ENCODE measurements at places on chromosomes 6 and 20.
A peak's percentile ranks its signal among the peaks of the same experiment; 100 is the strongest.

DNA sequence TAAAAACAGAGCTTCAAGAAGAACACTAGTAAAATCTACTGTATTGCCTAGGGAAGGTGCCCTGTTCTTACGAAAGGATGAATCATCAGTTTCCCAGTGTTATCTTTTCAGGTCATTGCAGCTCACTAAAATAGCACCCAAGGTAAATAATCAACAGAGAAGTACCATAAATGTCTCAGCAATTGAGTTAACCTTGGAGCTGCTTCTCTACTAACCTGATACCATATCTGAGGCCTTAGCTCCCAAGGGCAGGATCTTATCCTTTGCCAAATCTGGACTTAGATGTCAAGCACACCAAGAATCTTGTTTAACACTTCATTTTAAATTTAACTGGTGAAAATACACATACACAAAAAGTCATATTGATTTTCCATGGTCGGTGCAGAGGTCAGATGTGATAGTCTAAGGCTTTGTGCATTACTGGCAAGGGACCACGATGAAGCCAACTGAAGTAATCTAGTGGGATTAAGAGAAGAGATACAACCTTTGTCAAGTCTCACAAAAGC is 81.5 kb downstream of the EDN1 start:
- peak; percentile 36 for DNase-seq

GRCh38 chr6:133788556-133788955 is 100.4 kb upstream of the TCF21 start:
- DNase-seq, result no peak

- DNase-seq, result no peak
Observed at GRCh38 chr6:154410619-154411072, 54.0 kb upstream of the IPCEF1 start.

DNA sequence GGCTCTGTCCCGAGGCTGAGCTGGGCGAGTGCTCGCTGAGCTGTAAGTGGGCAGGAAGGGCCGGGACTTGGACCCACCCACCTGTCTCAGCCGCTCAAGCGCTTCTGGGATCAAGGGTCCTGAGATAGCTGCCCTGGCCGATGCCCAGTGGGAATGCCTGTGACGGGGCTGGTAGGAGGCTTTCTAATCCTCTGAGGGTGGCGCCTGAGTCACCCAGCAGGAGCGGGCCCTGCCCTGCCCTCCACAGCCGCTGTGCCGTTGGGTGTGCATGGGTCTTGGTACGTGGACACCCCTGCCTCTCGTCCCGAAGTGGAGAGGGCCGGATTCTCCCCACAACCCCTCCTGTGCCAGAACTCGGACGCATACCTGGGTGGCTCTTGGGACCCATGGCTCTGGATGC is 43.1 kb upstream of the GATA5 start:
- no peak for DNase-seq

DNA sequence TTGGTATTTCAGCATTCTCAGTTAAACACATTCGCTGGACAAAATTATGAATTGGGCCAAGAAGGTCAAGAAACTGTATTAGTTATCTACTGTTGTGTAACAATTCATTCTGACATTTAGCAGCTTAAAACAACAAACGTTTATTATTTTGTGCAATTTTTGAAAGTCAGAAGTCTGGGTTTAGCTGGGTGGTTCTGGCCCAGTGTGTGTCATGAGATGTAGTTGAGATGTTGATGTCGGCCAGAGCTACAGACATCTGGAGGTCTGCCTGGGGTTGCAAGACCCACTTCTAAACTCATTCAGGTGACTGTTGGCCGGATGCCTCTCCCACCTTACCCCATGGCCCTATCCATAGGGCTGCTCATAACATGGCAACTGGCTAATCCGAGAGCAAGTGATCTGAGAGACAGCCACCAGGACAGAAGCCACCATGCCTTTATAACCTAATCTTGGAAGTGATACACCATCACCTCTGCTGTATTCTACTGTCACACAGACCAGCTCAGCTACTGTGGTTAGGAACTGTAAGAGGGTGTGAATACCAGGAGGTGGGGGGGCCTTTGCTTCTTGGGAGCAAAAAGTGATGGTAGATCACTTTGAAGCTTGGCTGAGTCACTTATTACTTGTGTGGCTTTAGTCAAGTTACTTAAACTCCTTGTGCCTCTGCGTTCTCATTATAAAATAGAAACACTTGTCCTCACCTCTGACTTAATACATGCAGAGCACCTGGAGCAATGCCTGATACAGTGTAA is 217.0 kb upstream of the MYLIP start:
- DNase-seq, result no peak

- DNase-seq, result no peak
Observed at GRCh38 chr6:45630801-45631200, 253.1 kb upstream of the SUPT3H start.

DNA sequence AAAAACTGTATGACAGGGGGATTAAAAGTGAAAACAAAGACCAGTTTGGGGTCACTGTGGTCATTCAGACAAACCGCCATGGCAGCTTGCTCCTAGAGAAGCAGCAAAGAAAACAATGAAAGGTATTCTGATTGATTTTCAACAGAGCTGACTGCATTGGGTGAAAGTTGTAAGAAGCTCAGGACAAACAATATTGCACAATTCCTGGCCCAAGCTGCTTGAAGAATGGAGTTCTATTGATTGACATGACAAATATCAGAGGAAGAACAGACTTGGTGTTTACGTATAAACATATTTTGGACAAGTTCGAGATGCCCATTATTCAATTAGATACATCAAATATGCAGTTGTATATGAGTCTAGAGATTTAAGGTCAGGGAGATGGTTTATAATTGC is 62.0 kb downstream of the TRIM38 start:
- no peak for DNase-seq

GRCh38 chr6:138540468-138540867 is 41.2 kb upstream of the NHSL1 start:
- no peak for DNase-seq

GRCh38 chr6:91611190-91611589 is 1024.3 kb upstream of the MAP3K7 start:
- no peak for DNase-seq

DNA sequence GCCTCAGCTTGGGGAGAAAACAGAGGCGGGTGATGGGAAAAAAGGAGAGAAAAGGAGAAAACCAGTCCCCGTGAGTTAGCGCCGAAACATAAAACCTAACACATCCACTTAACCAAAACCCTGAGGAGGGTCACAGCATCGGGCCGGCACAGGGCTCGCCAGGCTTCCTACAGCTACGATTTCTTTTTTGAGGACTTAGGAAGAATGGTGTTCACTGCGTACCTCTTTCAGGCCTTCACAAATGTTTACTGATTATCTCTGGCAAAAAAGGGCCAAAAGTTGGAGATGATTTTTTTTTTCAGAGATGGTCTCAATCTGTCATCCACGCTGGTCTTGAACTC is 48.8 kb downstream of the DSTN start:
- DNase-seq, result no peak

DNA sequence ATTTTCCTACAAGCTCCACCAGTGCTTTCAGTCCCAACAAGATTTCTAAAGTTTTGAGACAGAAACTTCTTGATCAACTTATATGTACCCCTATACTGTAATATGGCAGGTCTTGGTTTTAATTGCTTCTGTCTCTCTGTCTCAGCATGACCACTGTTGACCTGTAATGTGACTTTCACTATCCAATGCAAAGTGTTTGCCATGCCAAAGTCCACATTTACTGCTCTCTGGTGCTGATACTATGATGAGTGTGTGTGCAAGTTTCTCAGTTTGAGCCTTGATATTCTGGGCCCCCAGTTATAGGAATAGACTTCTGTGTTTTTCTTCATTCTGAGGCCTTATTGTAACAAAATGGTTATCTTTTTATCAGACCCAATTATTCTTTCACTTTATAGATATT is 45.8 kb downstream of the OR2J2 start:
- DNase-seq, result no peak

DNA sequence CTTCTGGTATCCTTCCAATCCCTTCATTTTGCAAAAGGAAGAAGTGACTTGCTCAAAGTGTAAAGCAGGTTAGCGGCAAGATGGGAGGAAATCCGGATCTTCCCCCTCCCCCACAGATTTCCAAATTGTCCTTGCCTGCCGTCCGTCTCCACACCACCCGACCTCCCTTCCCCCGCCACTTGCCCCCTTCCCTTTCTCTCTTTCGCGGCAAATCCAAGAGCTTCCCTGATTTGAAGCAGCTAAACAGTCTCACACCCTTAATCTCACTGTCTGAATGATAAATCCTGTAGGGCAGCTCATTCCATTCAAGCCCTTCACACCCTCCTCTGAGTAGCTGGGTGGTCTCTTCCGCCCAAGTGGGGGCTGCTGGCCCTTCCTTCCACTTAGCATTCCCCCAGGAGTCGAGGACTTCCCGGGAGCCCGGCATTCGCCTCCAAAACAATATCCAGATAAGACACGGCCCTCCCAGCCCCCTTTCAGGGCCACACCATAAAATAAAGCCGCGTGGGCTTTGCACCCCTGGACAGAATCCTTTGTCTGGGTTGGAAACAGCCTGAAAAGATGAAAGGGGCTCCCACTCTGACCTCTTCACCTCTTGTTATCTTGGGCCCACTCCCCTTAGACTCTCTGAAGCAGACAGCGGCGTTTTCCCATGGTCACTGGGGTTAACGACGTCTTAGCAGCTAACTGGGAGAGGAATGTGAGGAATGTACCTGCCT is 44.0 kb upstream of the PIM1 start:
- DNase-seq, result no peak

- peak; percentile 17 for DNase-seq
Observed at GRCh38 chr6:138431256-138432062, 27.4 kb downstream of the HEBP2 start.

GRCh38 chr6:99603421-99604165 is 3.0 kb upstream of the PRDM13 start:
- peak; percentile 51 for DNase-seq

- no peak for DNase-seq
Observed at GRCh38 chr20:10763112-10763511, 89.3 kb upstream of the JAG1 start.

DNA sequence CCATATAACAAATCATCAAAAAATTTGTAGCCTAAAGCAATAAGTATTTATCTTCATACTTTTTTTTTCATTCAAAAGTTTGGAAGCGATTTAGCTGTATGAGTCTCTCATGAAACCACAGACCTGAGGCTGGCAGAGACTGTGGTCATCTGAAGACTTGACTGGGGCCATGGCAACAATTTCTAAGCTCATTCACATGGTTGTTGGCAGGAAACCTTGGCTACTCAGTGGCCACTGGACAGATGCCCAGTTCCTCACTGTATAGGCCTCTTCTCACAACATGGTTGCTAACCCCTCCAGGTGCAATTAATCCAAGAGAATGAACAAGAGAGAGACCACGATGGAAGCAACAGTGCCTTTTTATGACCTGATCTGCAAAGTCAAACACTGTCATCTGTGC is 235.9 kb downstream of the BTBD3 start:
- DNase-seq, result no peak

DNA sequence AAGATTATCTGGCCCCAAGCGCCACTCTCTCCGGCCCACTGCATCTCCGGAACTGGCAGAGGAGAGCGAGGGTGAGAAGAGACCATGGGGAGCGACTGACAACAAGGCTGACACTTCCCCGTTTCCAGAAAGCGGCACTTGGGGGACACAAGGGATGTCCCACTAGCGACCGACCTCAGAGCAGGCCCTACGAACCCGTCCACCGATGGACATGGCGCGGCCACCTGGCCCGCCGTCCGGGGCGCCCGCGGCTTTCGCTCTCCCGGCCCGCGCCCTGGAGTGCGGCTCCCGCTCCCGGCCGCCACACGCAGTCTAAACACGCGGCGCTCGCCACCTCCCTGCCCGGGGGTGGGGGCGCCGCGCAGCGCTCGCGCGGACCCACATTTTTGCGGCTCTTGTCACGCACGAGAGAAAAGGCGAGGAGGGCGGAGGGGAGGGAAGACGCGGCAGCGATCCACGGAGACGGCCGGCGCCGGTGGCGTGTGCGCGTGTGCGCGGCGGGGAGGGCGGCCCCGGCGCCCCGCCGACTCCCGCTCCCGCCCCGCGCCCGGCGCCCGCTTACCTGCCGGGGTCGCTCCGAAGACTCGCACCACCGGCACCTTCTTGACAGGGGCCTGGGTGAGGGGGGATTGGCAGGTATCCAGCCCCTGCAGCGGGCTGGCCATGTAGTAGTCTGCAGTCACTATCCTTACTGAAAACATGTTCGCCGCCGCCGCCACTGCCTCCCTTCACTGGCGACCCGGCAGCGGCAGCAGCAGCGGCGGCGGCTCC is 645 bp downstream of the REV3L start:
- peak; percentile 80 for DNase-seq

DNA sequence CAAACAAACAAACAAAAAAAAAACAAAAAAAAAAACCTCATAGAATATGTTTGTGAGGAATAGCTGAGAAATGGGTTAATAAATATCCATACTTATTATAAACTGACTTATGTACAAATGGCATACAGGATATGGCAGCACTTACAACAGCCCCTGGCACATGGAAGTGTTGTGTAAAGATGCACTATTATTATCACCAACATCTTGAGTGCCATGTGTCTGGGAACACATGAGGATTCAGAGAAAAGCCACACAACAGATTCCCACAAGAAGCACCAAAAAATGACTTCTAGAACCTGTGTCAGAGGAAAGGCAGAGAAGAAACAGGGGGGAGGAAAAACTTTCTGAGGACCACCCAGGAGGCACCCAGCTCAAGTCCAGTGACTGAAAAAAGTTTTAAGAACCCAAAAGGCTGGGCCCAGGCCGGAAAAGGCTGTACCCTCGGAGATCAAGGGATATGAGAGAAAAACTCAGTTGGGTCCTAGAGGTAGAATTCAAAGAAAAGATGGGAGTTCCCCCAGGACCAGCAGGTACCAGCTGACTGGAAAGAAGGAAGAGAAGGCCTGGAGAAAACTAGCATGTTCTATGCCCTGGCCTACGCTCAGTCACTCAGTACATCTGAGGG is 9.4 kb upstream of the TAF8 start:
- DNase-seq, result no peak

DNA sequence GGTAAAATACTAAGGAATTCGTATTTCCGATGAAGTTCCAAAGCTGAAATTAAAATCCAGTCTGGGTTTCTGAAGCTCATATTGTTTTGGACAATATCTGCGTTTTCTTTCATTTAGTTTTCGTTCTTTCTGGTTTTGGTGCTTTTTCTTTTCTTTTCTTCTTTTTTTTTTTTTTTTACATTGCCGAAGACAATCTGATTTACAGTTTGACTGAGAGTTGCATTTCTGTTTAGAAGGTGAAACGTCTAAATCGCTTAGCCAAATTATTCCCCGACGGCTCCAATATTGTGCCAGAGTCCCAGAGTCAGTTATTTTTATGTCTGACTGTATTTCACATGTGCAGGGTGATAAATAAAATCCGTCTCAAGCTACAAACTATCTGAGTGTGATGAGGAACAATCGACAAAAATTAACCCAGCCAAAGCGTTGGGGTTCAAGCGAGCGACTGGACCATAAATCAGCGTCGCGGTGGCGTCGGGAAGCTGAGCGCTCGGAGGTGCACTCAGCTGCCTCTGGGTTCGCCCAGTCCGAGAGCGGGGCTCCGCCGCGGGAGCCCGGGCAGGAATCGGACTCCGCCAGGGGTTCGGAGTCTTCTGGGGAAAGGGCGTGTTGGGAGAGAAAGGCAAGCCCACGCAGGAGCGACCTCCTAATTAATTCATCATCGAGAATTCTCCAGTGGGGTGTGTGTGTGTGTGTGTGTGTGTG is 8.2 kb upstream of the TBX18 start:
- DNase-seq, result no peak
